ENCODE measurements at places on chromosomes 2 and 18.

- DNase-seq, result no peak
Measured at GRCh38 chr2:241268306-241268705, 47.2 kb downstream of the HDLBP start.

GRCh38 chr2:11781602-11782001 is 35.2 kb downstream of the LPIN1 start:
- no peak for DNase-seq

DNA sequence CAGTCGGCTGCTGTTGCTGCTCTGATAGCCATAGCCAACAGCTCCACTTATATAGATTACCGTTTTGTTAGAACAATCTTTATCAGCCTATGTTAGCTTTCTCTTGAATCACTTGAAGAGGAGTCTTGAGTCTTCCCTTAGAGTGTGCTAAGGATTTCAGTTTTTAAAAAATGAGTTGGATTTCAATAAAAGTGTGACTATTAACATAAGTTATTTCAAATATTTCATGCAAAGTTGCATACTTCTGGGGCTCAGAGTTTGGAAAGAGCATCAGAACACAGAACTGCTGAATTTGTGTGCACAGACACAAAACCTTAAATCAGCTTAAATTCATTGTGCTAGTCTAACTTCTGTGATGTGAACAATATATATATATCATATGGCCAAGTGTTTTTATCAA is 174.7 kb downstream of the MTX2 start:
- DNase-seq, result no peak

- DNase-seq, result no peak
Measured at GRCh38 chr18:79857082-79857671, 59.4 kb downstream of the KCNG2 start.

GRCh38 chr2:45980161-45980865 is 316.9 kb upstream of the EPAS1 start:
- no peak for DNase-seq

GRCh38 chr2:197803033-197803444 is 1.4 kb upstream of the PLCL1 start:
- no peak for DNase-seq

DNA sequence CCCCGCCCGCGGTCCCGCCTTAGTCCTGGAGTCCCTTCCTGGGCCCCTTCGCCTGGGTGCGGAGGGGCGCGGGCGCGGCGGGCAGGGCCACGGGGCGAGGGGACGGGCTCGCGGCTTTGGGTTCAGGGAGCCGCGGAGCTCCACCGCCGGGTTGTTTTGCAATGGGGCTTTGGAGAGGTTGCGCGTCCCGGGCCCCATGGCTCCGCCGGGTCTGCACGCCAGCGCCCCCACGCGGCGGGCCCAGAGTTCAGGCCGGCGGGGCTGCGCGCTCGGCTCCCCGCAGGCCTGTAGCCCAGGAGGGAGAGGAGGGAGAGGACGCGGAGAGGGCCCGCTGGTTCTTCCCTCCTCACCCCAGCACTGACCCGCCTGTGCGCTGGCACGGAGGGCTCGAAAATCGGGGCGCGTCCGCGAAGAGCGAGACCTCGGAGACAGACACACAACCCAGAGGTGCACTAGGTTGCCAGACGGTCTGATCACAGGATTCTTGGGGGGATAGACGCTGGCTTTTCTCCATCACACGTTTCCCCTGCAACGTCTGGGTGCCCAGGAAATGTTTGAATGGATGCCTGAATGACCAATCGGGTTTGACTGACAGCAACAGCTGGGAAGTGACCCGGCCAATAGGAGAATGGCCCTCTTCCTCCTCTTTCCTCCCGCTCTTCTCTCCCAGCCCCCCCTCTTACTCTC is 4.9 kb upstream of the SIX2 start:
- DNase-seq, result no peak
